ENCODE measurements at places on chromosomes 16 and 17.

GRCh38 chr17:54544249-54544648, 356.4 kb upstream of the TOM1L1 start:
- no peak for DNase-seq

DNA sequence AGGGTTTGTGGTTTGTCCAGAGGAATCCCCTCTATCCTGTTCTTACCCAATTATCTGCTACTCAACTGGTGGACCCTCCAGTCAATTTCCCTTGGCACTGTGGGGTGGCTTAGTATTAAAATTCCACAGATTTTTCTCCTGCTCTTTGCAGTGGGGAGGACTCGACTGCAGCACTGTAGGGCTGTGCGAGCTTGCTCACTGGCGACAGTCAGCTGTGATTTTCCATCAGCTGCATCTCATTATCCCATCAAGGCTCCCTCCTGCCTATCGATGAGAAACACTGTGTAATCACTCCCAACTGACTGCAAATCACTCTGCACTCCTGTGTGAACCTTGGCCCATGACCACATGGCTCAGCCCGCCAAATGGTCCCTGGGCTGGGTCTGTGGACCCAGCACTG, 90.5 kb upstream of the MAF start:
- no peak for DNase-seq

- DNase-seq = no peak
These were observed 49.1 kb downstream of the SPAG9 start for GRCh38 chr17:51071556-51071955.

- DNase-seq = no peak
These were observed 6.1 kb upstream of the ITGAM start for GRCh38 chr16:31253642-31254045.

GRCh38 chr17:73705594-73705993, 61.3 kb upstream of the SDK2 start:
- DNase-seq = peak; percentile 84
